ENCODE measurements at places on chromosomes 13 and 19. TPM values are rescaled to one million over a fixed set of nuclear protein-coding genes. Genes with fewer than 3 reads are reported as not detected.

Gene ATP4B
- total RNA-seq: not detected

Gene GPC6
- 6.4 TPM for total RNA-seq

Gene RBM26
- total RNA-seq: 27.3 TPM

Gene ZNF665
- total RNA-seq: not detected

Gene PINLYP
- 0.34 TPM for total RNA-seq

Gene CEACAM4
- total RNA-seq: not detected

Gene HSPB6
- 0.20 TPM for total RNA-seq

Gene KIR2DL1
- total RNA-seq: not detected

Gene B3GNT3
- 3.2 TPM for total RNA-seq

Gene HS6ST3
- not detected for total RNA-seq

Gene SIAH3
- not detected for total RNA-seq

Gene SIGLEC12
- not detected for total RNA-seq

All from A549 treated with DMSO at 1 μM for 4 hours (cell line).